ENCODE measurements at places on chromosomes 1 and 21. TPM values are rescaled to one million over a fixed set of nuclear protein-coding genes. Genes with fewer than 3 reads are reported as not detected.

DNA sequence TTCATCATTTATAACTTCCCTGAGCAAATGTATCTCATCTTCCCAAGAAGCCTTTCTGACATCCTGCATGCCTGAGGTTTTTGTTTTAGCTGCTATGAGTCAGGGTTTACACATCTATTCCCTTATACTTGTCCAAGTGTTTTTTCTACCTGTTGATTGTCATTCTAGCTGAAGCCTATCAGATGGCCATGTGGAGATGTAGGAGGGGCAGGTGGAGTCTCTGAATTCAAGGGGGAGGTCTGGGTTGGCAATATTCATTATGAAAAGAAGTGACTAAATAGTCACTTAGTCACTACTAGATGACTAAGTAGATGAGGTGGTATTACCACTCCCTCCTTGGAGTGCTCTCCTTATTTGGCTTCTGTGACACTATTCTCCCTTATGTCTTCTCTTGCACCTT lies 52.4 kb downstream of the XCL1 start:
- no peak for DNase-seq
- peaks cover 2% of the 10 kb centered on the region for H3K4me1 ChIP-seq
- H3K27me3 ChIP-seq, result no peaks in the 10 kb centered on the region

DNA sequence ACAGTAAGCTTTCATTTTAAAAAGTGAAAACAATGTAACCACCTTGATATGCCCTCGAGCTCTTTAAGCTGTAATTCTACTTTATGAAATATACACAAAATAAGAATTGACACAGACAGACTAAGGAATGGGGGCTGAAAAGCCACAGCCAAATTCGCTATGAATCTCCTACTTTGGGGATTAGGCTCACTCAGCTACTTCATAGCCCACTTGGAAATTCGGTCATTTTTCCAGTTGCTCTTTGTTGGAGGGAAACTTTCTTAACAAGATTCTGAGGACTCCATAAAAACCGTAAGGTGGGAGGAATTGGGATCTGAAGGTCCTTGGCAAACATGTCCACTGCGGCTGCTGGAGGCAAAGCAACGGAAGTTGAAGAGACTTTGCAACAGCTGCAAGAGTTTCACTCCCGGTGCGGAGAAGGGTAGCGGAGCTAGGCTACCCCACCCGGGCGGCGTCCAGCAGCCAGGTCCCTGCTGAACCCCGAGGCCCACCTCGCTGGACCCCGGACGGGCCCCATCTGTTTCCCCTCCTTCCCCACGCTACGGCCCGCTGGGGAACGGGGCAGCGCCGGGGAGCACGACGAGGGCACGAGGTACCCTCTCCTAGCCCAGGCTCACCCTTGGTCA lies 634 bp downstream of the MYCBP start:
- DNase-seq, result peak; percentile 20
- H3K36me3 ChIP-seq, result peaks cover 4% of the 10 kb centered on the region
- H3K27me3 ChIP-seq, result no peaks in the 10 kb centered on the region
- H3K4me1 ChIP-seq, result peaks cover 12% of the 10 kb centered on the region
- peak overlapping the region; percentile 92 for H3K4me3 ChIP-seq

DNA sequence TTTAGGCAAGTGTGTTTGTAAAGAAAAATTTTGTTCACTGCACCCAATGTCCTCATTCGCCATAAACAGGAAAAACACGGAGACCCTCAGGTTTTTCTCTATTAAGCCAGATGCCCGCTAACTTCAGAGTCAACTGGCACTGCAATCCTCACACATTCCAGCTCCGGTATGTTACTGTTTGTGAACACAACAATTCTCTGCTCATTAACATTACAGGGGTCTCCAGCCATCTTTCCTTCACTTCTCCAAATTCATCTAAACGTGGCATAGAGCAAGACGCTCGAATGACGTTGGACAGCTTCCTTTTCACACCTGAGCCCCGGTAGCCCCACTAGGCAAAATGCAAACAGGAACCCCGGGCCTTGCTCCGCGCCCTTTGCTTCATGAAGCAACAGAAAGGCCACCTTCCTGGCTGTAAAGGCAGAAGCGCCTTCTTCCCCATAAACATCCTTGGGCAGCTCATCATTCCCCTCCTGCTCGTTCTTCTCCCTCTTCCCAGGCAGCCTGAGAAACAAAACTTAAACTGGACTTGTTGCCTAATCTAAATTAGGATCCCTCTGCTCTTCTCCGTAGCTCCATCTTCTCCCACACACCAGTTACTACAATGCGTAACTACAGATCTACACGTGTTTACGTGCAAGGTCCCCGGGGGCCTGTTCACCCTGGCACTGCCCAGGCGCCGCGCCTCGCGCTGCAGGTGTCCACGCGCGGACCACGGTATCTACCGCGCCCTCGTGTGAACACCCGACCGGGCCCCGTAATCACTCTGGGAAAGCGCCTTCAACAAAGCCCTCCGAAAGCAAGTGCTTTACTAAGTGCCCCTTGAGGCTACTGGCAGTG lies 1.2 kb downstream of the LBR start:
- H3K36me3 ChIP-seq, result peaks cover 16% of the 10 kb centered on the region
- H3K4me3 ChIP-seq, result peak overlapping the region; percentile 73
- peaks cover 30% of the 10 kb centered on the region for H3K27me3 ChIP-seq
- no peak for DNase-seq

DNA sequence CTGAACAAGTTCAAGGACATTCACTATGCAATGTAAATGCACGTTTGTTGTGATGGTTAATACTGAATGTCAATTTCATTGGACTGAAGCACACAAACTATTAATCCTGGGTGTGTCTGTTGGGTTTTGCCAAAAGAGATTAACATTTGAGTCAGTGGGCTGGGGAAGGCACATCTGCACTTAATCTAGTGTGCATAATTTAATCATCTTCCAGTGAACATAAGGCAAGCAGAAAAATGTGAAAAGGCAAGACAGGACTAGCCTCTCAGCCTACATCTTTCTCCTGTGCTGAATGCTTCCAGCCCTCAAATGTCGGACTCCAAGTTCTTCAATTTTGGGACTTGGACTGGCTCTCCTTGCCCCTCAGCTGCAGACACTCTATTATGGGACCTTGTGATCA lies 40.1 kb downstream of the PRPF38A start:
- no peaks in the 10 kb centered on the region for H3K4me1 ChIP-seq
- H3K36me3 ChIP-seq, result peaks cover 34% of the 10 kb centered on the region
- peak overlapping the region; percentile 65 for H3K27ac ChIP-seq
- H3K4me3 ChIP-seq, result no peak overlapping the region

- H3K4me1 ChIP-seq, result peaks cover 51% of the 10 kb centered on the region
- no peaks in the 10 kb centered on the region for H3K36me3 ChIP-seq
- no peak overlapping the region for H3K27ac ChIP-seq
- DNase-seq, result no peak
- no peaks in the 10 kb centered on the region for H3K27me3 ChIP-seq
Observed at GRCh38 chr1:208159555-208160258, 84.5 kb downstream of the PLXNA2 start.

- no peak for DNase-seq
- H3K4me3 ChIP-seq, result no peak overlapping the region
- H3K4me1 ChIP-seq, result peaks cover 9% of the 10 kb centered on the region
- no peaks in the 10 kb centered on the region for H3K36me3 ChIP-seq
- no peaks in the 10 kb centered on the region for H3K27me3 ChIP-seq
- no peak overlapping the region for H3K27ac ChIP-seq
Observed at GRCh38 chr21:42257091-42257765, 38.3 kb downstream of the ABCG1 start.

DNA sequence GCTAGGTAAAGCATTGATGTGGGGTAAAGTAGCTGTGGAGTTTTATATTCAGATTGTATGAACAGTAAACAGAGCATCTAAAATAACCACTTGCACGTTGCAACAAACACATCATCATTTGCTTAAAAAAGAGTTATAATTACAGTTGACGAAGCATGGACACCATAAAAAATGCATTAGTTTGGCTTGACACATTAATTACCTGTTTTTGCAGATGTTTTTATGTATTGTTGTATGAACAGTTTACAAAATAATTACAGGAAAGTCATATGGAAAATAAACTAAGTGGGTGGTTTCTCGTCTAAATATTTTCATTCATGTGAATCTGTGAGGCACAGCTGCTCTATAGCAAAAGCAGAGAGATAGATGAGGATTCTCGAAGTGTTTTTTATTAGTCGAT lies 108.3 kb downstream of the RPS6KC1 start:
- no peaks in the 10 kb centered on the region for H3K27me3 ChIP-seq
- DNase-seq, result no peak
- H3K36me3 ChIP-seq, result peaks cover 6% of the 10 kb centered on the region
- H3K27ac ChIP-seq, result no peak overlapping the region
- H3K4me3 ChIP-seq, result no peak overlapping the region

NBPF11 gene
- total RNA-seq, result 10.9 TPM

UBASH3A gene
- 0.09 TPM for total RNA-seq

ARHGAP29 gene
- total RNA-seq, result 4.4 TPM

ZNF695 gene
- 29.4 TPM for total RNA-seq

AMY2A gene
- total RNA-seq, result 0.55 TPM

Measured in WTC11 (cell line).